Stimulated activated CD4-positive, alpha-beta T cell treated with anti-CD3 and anti-CD28 coated beads, Interleukin-1b, Interleukin-23, amount 100 ng/mL, for 24 hours (primary cell): ENCODE measurements at places on chromosomes 3 and 15.

DNA sequence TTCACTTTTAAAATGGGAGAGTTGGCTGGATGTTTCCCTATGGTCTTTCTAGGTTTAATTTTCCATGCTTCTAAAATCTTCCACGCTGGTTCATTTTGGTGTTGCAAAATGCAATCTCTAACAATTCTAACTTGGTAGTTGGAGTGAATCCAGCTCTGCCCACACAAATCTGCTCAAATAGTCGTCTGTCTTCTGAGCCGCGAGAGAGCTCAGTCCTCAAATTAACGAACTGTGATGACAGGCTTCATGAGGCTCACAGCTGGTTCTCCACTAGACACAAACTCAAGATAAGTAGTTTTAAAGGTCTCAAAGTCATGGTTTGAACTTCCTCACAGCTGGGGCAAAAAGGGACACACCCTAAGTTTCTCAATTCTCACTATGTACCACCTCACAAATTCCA, 178.6 kb upstream of the LYSMD4 start:
- no peak for DNase-seq

GRCh38 chr3:181851063-181851462, 139.3 kb downstream of the SOX2 start:
- DNase-seq, result no peak

- no peak for DNase-seq
Observed at GRCh38 chr3:17639765-17640164, 102.7 kb downstream of the TBC1D5 start.

- DNase-seq, result no peak
Observed at GRCh38 chr15:90343302-90343790, 8.7 kb upstream of the ZNF774 start.

DNA sequence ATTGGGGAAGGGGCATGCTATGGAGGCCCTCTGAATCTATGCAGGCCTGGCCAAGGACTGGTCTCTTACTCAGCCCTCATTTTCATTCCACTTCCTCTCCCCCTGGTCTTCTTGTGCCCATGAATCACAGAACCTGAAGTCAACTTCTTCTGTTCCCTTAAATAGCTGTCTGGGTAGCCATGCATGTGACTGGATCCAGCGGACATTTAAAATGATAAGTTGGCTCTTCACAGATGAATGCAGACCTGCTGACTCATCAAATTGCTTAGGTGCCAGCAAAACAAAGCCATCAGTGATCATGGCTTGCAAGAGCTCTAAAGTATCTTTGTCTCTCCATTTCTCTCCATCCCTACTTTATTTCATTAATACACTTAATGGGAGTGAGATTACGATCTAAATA, 90.1 kb upstream of the CADPS start:
- no peak for DNase-seq

DNA sequence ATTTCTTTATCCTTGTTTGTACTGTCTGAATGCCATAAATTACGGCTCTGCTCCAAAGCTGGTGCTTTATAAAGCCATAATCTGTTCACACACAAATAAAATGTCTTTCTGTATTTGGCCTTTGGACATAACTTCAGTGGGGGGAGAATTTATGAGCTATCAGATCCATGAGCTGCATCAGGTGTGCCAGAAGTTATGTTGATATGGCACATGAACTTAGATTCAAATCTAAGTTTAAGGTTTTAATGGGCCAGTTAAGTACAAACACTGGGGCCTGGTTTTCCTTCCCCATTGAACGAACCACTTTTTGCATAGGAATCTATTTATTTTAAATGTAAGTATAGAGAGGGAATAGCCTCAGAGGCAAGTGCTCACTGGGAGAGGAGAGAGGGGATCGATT, 239.9 kb downstream of the NFKBIZ start:
- DNase-seq, result no peak

GRCh38 chr3:55622733-55623132, 135.6 kb upstream of the WNT5A start:
- DNase-seq, result no peak

DNA sequence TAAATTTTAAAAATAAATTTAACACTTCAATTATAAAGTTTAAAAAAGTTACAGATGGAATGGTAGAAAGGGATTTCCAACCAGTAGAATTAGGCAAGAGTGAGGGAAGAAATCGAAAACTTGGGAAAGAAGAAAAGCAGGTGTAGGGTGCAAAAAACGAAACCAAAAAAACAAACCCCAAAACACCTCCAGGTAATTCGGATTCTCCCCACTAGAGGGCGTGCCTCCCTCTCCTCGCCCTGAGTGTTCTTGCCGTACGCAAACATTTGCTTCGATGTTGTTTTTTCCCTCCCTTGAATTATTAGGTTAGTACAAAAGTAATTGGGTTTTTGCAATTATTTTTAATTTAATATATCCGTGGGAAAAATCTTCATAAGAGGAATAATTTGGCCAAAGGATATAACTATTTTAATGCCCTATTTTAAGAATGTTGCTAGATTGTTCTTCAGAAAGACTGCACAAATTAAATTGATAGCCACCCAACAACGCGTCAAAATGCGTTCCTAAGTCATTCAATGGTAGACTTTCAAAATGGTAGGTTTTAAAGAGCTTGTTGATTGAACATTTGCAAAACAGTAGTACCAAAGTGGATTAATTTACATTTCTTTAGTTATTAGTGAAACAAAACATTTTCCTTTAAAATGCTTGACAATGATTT, 63.7 kb downstream of the SLC30A4 start:
- peak; percentile 68 for DNase-seq

DNA sequence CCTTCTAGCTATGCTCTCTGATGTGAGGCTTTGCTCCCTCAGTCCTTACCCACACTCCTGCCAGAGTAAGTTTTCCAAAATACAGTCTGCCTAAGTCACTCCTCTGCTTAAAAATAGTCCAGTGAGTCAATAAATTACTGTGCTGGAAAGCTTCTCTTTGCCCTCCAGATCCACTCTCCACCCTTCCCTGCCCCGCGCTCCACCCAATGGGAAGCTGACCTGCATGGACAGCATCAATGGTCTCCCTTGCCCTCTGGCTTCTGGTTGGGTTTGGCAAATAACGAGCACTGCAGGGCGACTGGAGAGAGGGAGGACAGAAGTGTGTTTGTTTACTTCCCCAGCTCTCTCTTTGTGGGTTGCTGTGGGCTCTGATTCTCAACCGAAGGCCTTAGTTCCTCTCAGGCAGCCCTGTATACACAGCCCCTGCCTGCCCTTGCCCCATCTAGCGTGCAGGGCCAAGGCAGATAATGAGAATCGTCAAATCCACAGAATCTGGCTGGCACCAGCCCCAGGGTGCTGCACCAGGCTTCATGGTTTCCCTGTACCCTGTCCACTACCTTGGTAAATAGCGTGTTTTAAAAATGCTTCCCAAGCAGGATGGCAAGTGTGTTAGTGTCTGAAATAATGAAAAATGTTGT, 110.4 kb downstream of the ADAMTSL3 start:
- no peak for DNase-seq

DNA sequence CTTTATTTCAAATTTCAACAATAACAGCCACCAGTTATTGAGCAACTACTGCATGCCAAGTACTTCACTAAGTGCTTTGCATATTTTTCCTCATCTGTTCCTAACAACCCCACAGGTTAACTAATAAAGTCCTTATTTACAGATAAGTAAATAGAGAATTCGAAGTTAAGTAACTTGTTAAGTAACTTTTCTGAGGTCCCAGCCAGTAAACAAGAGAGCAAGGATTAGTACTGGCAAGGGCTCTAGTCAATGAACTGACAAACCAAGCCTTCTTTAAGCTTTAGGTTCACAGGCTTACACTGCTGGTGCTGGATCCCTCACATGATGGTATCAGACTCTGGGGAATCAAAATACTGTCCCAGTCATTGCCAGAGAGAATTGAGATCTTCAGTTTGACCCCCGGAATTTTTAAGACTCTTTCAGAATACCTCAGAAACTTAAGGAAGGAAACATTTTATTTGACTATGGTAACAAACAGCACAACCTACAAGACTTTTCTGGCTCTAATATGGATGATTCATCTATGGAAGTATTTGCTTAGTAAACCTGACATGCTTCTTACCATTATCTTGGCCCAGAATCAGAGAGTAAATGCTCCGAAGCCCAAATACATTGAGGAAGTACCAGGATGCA, 16.5 kb downstream of the EMC3 start:
- no peak for DNase-seq

GRCh38 chr15:98938105-98938417, 69.5 kb downstream of the PGPEP1L start:
- DNase-seq, result no peak

DNA sequence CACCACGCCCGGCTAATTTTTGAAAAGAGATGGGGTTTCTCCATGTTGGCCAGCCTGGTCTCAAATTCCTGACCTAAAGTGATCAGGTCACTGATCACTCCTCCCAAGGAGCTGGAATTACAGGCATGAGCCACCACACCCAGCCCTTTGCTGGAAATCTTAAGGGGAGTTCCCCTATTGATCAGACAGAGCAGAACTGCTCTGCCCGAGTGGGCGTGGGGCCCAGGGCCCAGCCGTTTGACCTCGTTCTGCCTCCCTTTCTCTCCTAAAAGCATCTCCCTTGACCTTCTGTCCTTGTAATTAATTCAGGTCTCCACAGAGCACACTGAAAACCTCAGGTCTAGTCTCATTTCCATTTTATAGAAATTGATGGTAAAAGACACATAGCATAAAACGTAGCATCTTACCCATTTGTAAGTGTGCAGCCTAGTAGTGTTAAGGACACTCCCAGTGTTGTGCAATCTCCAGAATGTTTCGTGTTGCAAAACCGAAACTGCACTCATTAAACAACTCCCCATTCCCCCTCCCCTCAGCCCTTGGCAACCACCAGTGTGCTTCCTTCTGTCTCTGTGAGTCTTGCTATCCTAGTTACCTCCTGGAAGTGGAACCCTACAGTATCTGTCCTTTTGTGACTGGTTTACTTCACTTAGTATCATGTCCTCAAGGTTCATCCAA, 89.3 kb downstream of the SLCO3A1 start:
- peak; percentile 14 for DNase-seq

DNA sequence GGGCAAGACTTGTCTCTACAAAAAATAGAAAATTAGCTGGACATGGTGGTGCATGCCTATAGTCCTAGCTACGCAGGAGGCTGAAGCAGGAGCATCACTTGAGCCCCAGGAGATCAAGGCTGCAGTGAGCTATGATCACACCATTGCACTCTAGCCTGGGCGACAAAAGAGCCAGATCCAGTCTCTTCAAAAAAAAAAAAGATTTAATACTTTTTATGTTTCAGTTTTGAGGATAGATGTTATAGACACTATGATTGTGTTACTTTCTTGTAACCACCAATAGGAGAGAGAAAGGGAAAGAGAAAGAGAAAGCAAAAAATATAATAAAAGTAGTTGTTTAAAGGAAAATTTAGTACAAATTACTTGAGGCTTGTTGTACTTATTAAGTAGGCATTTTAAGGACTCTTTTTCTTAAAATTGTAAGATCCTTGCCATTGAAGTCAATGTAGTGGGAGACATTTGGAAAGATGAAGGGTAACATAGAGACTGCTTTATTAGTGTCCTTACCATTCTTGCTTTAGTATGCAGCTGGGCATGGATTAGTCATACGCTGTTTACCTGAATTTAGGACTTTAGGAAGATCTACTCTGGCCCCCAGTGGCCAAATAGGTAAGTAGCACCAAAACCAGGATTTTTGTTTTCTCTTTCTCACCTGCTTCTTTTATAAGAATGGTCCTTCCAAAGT, 35.1 kb upstream of the ZDHHC23 start:
- DNase-seq, result no peak
